ENCODE measurements at places on chromosomes 11 and 22. TPM values are rescaled to one million over a fixed set of nuclear protein-coding genes. Genes with fewer than 3 reads are reported as not detected.

Gene LSP1
- not detected for total RNA-seq

Gene TXN2
- total RNA-seq: 33.2 TPM

Gene RRM1
- 144 TPM for total RNA-seq

Gene ELF5
- total RNA-seq: not detected

Gene TRPM5
- total RNA-seq: not detected

Measured in melanocyte of skin (primary cell).